ENCODE measurements at places on chromosomes 5 and 9.

DNA sequence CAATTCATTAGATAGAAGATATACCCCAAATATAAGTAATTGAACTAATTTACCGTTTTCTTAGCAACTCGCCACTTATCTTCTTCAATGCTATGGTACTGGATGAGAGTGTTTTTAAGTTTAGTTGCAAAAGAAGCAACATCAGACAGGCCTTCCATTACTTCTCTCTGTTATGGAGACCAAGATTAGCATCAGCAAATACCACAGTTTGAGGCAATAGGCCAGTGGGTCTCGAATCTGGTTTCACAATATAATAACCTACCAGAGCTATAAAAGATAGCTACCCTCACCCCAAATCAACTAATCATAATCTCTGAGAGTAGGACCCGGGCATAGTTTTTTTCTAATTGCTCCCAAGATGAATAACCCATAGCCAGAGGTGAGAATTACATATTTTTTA, 5.1 kb downstream of the STARD4 start:
- no peak for DNase-seq

- DNase-seq: no peak
These were observed 8.4 kb upstream of the ZNF474 start for GRCh38 chr5:122120957-122121356.

- DNase-seq: no peak
These were observed 2.7 kb downstream of the SLIT3 start for GRCh38 chr5:169298193-169298592.

DNA sequence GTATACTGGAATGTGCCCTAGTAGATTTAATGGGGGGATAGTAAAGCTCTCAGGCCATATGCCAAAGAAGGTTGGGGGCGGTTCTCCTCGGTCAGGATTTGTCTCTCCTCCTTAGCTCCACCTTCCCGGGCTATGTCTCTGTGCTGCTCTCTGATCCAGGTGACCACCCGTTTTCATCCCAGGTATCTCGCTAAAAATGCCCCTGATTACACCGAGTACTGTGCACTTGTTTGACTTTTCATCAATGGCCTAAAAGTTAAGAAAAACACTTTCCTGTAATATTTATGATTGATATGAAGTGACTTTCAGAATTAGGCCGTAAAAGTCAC, 724 bp downstream of the NDUFS6 start:
- no peak for DNase-seq

- no peak for DNase-seq
These were observed 2.5 kb downstream of the TJP2 start for GRCh38 chr9:69176471-69177171.

DNA sequence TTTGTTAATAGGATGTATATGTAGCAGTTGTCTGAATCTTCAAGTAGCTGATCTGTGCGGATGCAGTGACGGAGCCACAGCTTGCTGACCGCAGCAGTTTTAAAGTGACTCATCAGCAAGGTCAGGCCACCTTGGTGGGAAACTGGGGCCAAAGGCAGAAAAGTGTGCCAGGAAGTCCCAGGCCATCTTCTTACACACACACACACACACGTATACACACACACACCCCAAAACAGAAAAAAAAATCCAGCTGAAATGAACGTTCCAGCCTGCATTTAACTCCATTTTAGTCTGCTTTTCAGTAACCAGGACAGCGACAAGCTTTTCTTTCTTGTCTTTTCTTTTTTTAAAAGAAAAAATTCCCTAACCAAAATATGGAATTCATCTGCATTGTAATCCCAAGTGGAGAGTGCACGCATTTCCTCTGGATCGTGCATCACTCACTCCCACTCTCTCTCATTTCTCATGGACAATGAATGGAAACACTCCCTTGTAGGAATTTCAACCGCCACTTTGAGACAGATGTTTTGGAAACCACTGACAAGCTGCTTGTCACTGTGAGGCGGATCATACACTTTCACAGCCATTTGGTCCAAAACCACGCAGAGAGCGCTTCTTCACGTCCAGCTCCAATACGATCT, 103.9 kb downstream of the LHFPL2 start:
- no peak for DNase-seq

- DNase-seq: no peak
These were observed 14.4 kb upstream of the ZFR start for GRCh38 chr5:32458880-32459495.

GRCh38 chr5:24767086-24767485, 122.3 kb upstream of the CDH10 start:
- DNase-seq: no peak

DNA sequence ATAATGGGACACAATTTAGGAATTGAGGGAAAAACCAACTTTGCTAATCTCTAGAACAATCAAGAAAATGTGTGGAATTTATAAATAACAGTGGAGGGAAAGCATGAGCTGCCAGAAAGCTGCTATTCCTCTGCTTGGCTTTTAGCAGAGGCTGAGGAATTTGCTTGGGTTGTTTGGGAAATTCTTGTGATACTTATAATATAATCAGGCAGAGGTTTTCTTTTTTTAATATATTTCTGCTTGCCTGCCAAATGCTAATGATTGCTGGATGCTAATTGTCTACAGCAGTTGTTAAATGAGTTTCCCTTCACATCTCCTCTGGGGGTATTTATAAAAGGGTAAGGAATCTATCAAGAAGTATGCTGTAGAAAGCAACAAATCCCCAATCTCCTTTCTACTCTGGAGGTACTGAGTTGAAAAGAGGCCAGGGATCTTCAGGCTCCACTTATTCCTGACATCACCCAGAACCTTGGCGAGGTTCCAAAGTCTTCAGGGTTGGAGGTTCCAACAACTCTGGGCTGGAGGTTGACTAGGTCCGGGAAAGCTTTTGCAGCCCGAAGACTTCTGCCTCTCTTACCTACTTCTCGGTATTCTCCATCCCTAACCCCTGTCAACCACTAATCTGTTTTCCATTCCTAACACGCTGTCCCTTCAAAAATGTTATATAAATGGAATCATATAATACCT, 60.4 kb upstream of the TMED7 start:
- no peak for DNase-seq

GRCh38 chr5:149044453-149045088, 18.3 kb downstream of the SH3TC2 start:
- DNase-seq: no peak

DNA sequence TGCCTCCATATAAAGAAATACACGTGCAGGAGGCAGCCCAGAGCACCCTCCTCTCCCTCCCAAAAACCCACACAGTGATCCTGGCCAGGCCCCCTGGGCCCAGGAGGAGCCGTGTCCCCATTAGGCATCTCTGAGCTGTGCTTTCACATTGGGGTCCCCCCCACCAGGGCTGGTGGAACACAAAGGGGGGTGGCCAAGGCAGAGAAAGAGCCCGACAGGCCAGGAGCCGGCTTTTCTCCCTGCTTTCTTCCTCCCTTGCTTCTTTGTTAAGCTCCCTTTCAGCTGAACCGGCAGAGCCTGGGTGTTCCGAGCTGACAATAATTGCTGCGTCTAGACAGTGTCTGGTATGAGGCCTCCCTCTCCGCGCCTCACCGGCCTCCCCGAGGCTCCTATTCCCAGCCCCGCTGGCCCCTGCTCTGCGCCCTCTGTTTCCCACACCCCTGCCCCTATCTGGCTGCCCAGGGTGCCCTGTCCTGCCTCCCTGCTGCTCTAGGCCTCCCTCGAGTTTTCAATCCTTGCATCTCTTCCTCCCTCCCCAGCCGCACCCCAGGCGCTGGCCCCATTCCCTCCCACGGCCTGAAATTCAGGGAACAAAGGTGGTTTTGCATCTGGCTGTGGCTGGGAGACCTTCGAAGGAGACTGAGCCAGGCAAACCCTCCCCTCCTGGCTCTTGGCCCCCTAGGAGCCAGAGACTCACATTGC, 120.6 kb downstream of the C9orf50 start:
- no peak for DNase-seq

DNA sequence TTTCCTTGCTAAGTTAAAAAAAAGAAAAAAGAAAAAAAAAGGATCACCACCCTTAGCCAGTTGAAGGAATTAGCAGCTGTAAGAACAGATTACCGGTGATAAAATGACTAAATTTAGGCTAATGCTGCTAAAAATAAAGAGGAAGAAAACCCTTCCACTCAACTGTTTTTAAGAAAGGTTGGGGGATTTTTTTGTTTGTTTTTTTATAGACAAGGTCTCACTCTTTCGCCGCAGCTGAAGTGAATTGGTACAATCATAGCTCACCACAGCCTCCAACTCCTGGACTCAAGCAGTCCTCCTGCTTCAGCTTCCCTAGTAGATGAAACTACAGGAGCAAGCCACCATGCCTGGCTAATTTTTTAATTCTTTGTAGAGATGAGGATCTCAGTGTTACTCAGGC, 101.7 kb downstream of the SNCAIP start:
- no peak for DNase-seq

GRCh38 chr5:64688965-64689364, 1.3 kb upstream of the SHISAL2B start:
- DNase-seq: no peak

GRCh38 chr9:101409079-101409477, 10.4 kb downstream of the ZNF189 start:
- DNase-seq: no peak

DNA sequence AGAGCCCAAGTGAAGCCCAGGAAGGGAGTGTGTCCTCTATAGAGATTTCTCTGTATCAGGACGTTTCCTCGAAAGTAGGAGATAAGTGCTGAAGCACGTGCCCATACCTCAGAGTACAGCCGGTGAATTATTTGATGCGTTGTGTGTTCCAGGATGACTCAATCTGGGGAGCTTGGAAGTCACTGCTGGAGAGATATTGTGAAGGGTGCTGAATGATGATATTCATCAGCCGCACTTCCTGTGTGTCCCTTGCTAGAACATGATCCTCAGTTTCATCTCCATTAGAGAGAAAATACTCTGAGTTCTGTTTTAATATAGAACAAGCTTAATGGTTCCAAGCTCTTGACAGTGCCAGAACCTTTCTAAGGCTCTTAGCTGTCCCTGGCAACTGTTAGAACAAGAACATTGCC, 402.3 kb upstream of the ADAMTSL1 start:
- no peak for DNase-seq

GRCh38 chr5:154076240-154076922, 37.6 kb downstream of the MFAP3 start:
- DNase-seq: no peak

- no peak for DNase-seq
These were observed 299.2 kb downstream of the BNC2 start for GRCh38 chr9:16571127-16571802.

DNA sequence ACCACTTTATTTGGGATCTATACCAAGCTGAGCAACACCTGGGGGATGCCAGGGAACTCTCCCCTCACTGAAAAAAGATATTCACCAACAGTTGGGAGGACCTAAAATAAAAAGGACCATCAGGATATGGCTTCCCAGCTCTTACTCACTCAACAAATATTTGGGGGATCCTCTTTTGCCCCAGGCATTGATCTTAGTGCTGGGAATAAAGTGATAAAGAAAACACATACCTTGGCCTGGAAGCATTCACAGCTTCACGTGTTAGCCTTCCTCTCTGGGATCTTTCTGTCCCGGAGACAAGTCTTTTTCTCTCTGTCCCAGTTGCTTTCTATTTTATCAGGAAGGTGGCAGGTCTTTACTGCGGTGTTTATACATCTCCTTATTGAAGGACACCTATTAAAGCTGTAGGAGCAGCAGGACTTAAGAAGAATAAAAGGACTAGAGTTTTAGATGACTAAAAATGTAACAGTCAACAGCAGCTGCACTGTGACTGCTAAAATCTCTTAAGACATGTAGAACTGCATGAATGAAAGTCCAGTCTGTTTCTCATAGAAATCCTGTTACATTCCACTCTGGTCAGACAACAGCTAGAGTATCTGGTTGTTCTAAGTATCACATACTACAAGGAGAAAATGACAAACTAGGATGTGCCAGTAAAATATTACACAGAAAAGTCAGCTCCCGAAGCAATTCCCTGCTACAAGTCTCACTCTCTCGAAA, 90.0 kb upstream of the ITGA2 start:
- DNase-seq: no peak
